Stimulated activated CD8-positive, alpha-beta memory T cell treated with anti-CD3 and anti-CD28 coated beads, Interleukin-7, amount 100 ng/mL, for 4 hours (primary cell): ENCODE measurements at places on chromosomes 6 and 20.

GRCh38 chr6:34317172-34317477 is 68.3 kb upstream of the SMIM29 start:
- DNase-seq = no peak

GRCh38 chr6:49528571-49528970 is 21.9 kb upstream of the C6orf141 start:
- no peak for DNase-seq

DNA sequence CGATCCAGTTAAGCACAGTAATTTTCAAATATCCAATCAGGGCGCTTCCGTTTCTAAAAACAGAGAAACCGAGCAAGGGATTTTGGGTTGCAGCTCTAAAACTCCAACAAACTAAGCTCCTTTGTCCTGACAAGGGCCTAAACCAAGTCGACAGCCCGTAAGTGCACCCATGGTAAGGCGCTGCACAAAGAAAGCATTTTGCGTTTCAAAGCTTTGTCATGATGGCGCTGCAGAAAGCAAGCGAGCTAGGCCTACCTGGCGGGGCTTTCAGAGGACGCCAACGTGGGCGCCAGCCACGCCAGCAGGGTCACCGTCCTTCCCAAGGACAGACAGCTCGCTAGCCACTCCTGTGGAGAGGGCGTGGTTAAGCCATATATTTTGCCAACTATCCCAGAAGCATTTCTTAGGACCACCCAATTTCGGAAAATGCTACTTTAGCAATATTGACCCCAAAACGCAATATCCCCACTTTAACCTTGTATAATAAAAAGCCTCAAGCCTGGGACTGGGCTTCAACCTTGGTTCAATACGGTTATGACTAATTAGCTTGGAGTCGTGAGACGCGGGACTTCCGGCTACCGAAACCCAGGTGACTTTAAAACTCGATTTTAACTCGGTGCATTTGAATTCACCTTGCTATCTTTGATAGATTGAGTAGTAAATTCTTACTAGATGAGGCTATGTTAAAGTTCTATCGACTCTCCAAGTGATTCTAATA is 53.8 kb downstream of the TRIM38 start:
- no peak for DNase-seq

- DNase-seq = no peak
These were observed 230.7 kb upstream of the THEMIS start for GRCh38 chr6:128131566-128131965.

GRCh38 chr6:11538819-11539468 is 1.4 kb downstream of the TMEM170B start:
- DNase-seq = no peak

DNA sequence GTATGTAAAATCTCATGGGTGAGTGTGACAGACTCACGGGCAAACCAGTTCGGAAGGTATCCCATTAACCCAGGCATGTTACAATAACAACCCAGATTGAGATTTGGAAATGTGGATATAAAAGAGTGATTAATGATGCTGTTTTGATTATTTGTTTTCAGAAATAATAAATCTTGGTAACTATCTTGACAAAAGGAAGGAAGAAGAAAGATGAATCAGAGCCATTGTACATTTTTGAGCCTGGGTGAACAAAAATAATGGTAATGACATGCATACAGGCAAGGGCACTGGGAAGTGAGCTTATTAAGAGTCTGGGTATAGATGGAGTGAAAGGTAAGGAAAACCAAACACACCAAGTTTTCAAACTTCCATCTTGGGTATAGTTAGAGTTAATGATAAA is 862.0 kb downstream of the PHF3 start:
- no peak for DNase-seq

DNA sequence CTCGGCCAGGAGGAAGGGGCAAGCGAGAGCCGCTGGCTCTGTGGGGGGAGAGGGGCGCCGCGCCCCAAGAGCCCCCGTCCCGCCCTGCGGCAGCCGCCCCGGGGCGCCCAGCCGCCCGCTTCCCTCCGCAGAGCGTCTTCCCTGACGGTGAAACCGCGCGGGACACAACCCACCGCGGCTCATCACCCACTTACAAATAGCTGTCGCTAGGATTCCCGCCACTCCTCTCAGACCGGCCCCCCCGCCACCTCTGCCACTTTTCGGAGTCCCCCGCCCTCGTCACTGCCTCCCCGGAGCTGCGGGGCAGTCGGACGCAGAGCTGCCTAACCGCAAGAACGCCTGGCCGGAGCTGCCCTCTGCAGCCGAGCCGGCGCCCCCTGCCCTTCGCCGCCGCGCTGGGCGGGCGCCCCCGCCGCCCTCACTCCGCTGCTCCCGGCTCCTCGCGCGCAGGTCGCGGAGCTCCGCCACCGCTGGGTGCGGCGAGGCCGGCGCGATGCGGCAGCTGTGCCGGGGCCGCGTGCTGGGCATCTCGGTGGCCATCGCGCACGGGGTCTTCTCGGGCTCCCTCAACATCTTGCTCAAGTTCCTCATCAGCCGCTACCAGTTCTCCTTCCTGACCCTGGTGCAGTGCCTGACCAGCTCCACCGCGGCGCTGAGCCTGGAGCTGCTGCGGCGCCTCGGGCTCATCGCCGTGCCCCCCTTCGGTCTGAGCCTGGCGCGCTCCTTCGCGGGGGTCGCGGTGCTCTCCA is at the start of gene SLC35D3:
TSS of gene SLC35D3 (plus strand) at position 366 of the 749 bp plus-strand sequence. CDS start at position 494, 128 bp downstream.
- no peak for DNase-seq

GRCh38 chr6:156348849-156349248 is 428.3 kb upstream of the ARID1B start:
- DNase-seq = no peak

GRCh38 chr6:159805440-159806020 is 5.5 kb downstream of the PNLDC1 start:
- no peak for DNase-seq

DNA sequence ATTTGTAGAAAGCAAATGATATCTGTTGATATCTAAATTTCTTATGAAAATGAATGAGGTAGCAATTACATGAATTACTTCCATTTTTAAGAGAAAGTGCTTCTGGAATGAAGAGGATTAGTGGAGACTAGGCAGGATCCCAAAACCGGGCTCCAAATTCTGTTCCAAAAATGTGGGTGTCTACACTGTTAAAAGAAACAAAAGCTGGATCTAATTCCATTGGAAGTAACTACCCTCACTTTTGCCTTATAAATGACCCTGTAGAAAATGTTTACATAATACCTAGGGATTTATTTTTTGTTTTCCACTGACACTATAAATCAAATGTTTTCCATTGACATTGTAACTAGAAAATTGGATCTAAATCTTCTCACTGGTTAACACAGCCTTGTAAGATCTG is 454.9 kb upstream of the JARID2 start:
- DNase-seq = no peak

DNA sequence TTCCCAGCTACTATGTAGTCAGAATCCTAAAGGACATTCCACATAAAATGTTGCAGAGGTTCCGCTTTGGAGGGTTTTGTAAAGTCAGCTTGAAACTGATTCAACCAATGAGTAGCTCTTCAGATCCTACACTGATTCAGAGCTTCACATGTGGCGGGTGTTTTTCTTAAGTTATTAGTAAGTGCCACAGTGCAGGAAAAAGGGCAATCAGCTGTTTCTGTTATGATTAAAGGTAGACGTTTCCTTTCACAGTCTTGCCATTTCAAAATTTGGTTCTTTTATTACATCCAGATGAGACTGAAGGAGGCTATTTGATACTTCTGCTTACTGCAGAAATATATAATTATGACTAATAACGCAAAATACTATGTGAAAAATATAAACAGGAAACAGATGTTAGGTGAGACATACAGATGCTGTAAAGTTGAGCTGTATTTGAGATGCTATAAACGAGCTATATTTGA is 443.9 kb downstream of the CDKAL1 start:
- no peak for DNase-seq

DNA sequence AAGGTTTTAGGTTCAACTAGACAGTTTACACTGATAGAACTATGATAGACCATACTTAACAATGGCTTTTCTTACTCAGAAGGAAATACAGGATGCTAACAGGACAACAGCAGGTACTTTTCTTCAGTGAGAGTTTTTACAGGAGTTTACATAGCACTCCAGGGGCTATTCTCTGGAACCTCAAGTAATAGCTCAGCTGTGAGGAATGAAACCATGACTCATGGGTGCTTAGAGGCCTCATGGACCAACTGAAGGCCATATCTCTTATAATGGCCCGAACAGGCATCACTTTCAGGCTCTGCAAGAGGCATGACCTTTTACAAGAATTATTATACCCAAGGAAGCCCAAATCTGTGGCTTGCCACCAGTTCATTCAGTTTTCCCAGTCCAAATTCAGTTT is 31.8 kb downstream of the TREML1 start:
- no peak for DNase-seq

- DNase-seq = no peak
These were observed 138.5 kb upstream of the BEND6 start for GRCh38 chr6:56816370-56816769.

DNA sequence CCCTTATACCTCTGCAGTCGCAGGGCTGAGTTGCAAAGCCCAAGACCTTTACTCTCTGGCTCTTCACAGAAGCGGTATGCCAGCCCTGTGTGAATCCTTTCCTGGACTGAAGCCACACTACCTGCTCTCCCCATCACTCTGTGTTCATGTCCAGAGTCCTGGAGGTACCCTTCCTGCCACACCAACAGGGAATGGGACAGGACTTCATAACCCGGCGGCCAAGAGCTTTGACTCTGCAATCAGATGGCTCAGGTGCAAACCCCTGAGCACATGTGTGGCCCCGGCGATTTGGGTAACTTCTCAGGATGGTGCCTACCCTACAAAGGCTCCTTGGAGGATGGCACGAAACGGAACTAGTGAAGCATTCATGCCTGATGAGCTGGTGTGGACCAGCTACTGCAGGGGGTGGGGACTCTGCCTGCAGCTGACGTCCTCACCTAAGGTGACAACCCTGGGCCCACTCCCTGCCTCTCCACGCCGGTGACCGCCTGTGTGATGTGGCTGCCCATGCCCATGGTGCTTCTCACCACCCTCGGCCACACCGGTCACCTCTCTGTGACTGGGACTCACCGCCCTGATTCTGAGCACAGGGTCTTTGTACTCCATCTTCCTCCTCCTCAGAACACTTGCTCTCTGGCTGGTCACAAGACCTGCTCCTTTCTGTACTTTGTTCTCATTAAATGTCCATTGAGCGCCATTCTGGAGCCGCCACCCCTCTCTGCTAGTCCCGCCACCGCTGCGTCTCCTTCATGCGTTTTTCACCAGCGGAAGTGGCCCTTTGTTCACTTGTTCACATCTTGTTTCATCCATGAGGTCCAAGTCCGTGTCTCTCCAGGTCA is 116.7 kb downstream of the SULF2 start:
- DNase-seq = no peak

DNA sequence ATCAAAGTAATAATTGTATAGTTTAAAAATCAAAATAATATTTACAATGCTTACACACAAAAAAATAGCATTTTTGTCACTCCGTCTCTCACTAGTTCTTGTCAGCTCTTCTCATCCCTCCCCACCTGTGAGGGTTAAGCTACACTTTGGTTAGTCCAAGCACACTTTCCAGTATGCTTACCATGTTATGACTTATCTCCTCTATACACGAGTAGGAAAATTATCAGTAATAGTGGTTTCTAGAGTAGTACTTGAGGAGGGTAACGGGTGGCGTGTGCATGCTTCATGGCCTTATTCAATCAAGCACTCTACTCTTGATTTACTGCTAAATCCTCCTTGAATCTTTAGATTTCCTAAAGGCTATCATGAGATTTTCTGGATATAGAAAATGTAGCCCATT is 443.7 kb downstream of the UTRN start:
- DNase-seq = no peak

DNA sequence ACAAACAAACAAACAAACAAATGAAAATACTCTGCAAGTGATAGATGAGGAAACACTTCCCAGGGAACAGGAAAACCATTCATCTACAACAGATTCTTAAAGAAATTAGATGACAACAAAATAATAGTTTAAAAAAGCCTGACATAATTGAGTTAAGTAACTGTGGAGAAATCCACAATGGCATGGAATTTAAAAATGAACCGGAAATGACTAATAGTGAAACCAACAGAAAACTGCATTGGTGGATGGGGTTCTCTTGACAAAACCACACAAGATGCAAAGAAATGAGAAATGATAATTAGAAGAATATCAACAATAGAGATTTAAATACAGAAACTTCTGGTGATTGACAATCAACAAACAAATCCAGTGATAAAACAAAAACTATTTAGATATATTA is 785.6 kb downstream of the QKI start:
- DNase-seq = no peak

DNA sequence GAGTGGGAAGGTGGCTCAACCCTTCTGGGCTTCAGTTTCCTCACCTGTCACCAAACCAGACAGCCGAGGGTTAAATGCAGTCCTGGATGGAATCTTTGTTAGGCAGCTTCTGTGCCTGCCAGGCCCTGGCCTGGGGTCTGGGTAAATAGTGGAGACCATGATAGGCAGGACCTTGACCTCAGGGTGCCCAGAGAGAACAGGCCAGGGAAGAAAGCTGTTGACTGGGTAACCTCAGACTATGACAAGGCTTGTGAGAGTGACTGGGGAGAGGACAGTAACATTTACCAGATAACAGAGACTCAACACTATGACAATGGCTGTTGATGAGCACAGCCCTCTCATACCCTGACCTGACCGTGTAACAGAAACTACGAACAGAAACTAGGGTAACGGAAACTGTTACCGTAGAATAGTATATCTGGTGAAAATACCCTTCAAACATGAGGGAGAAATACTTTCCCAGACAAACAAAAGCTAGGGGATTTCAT is 218.3 kb downstream of the PREX1 start:
- no peak for DNase-seq

GRCh38 chr6:77298283-77298682 is 165.0 kb downstream of the HTR1B start:
- no peak for DNase-seq

- DNase-seq = no peak
These were observed 92.5 kb upstream of the ADGRF1 start for GRCh38 chr6:47134476-47135189.

GRCh38 chr6:163648868-163649267 is 234.3 kb downstream of the QKI start:
- DNase-seq = no peak

GRCh38 chr20:16476032-16476431 is 97.2 kb downstream of the KIF16B start:
- no peak for DNase-seq

DNA sequence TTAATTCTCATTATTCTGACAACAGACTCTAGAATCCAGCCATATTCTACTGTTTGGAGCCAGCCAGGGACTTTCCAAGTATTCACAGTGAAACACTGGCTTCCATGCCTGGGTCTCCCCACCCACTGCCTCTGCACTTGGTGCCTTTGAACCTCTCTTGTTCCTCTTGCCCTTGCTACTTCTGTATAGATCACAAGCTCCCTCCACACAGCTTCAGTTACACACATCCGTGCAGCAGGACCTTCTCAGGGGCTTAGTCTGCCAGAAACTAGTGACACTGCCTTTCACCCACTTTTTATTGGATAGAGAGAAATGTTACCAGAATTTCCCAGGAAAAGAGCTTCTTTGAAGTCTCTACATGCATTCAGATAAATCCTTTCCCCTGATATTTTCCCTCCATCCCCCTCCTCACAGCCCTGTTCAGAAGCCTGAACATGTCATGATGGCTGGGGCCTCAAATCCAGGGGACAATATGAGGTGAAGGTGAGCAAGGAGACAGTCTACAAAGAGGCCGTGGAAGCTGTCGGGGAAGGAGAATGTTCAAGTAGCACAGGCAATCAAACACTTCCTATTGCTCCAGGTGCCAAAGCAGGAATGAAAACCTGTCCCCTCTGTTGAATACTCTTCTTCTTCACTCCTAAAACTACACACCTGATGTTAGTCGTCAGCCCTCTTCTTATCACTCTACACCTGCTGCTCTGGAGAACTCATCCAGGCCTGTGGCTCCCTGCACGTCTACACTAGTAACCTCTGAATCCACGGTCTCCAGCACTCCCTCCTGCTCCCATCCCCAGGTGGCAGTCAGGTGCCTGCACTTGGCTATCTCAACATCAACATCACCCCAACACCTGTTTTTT is 20.2 kb upstream of the HLA-DOA start:
- no peak for DNase-seq
